ENCODE measurements at places on chromosomes 11 and 22.

- DNase-seq = no peak
These were observed 50.3 kb upstream of the TTLL12 start for GRCh38 chr22:43237280-43237679.

DNA sequence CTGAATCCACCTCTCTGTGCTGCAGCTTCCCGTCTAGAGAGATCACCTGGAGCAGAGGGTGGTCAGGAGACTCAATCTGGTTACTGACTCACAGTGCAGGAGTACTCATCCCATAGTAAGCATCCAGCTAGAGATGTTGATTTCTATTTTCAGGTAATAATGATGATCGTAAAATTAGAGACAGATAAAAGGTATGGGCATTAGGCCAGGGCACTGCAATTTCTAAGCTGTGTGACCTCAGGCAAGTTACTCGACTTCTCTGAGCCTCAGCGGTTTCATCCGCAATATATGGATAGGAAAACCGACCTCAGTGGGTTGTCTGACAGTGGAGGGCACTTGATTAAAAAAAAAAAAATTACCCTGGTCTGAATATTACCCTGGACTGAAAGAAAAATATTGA lies 13.8 kb upstream of the SAMM50 start:
- no peak for DNase-seq

DNA sequence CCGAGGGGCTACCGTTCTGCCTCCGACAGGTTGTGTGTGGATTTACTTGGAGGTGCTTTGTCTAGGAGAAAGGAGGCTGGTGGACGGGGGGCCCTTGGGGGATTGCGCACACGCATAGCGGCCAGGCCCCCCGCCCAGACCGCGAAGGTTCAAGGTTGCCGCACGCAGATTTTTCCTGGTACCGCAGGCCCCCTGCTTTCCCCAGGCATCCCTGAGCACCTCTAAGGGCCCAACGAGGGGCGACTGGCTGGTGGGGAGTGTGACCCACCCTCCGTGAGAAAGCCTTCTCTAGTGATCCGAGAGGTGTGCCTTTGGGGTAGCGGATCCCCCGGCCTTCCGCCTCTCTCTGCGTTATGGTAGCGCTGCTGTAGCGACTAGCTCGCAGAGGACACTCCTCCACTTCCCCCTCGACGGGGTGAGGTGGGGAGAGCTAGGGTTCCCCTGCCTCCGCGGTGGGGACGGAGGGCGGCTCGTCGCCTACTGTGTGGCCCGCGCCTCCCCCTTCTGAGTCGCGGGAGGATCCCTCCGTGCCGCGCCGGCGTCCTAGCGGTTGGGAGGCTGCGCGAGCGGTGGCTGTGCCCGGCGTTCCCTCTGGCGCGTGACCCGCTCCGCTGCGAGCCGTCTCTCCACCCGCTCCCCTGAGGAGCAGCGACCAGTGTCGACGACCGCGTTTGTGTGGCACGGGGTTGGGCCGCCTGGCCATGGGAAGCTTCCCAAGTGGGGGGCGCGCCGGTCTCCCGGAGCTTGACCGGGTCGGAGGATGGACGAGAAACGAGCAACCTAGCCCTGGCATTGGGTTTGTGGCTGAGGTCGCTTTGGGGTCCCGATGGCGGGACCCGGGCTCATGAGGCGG lies 3900.0 kb upstream of the OR11H1 start:
- no peak for DNase-seq

- DNase-seq = no peak
These were observed 979 bp downstream of the ABCG4 start for GRCh38 chr11:119149786-119150275.

- DNase-seq = no peak
These were observed 771.0 kb upstream of the ARHGAP42 start for GRCh38 chr11:99916078-99916477.

GRCh38 chr11:66055021-66055420 lies 2.9 kb downstream of the SF3B2 start:
- DNase-seq = no peak

DNA sequence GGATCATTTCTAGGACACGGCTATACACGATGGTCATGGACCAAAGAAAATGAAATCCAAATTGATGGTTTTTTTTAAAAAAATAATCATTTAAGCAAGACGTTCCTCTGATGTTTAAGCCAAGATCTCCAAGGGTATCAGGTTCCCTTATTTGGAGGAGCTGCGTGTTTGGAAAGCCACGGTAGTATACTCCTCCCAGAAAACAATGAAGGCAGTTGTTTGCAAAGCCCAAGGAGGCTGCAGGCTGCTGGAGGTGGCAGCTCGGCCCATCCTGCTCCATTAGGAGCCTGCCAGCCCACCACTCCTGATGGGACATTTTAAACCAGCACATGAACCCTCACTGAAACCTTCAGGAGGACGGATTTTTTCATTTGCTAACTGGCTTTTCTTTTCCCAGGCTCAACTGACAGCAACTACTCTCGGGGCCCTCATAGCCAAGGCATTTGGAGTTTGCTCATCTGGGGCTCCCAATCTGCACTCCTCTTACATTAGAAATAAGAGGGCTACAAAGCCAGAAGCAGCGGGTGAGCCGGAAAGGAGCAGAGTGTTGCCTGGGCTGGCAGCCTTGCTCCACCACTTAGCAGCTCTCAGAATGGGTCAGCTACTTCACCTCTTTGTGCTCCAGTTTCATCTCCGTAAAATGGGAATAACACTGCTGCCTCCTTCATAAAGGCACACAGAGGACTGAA lies 58.4 kb downstream of the ABTB2 start:
- DNase-seq = no peak

GRCh38 chr11:8102965-8103364 lies 22.0 kb downstream of the TUB start:
- no peak for DNase-seq
